ENCODE measurements at places on chromosomes 12 and 14.

- DNase-seq: peak; percentile 89
Observed at GRCh38 chr12:89225401-89225800, 126.9 kb downstream of the DUSP6 start.

DNA sequence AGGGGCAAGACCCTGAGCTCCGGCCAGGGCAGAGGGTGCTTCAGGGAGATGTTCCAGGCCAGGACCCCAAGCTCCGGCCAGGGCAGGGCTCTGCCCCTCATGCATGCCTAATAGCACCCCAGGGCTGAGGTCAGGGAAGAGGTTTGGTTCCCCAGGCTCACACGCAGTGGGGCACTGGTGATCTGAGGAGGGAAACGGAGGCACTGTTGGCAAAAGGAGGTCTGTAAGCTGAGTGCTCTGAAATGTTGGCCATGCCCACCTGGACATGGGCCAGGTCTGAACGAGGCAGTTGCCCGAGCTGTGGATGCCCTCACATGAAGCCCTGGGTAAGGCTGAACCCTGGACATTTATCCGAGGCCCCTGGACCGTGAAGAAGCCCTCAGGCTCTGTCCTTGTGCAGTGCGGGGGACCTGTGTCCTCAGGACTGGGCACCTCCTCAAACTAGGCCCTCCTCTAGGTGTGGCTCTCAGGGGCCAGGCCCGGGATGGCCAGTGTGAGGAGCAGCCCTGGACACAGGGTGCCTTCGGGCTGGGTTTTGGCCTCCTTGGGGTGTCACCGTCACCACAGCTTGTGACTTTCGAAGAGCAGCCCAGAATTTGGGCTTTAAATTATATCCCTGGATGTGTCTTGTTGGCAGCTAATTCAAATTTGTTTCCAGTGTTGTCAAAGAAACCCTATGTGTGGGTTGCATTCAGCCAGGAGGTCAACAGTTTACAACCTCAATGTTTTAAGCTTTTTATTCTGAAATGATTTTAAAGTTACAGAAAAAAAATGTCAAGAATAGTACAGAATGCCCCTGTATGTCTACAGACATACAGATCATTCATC is 66.8 kb downstream of the ADGRD1 start:
- no peak for DNase-seq

DNA sequence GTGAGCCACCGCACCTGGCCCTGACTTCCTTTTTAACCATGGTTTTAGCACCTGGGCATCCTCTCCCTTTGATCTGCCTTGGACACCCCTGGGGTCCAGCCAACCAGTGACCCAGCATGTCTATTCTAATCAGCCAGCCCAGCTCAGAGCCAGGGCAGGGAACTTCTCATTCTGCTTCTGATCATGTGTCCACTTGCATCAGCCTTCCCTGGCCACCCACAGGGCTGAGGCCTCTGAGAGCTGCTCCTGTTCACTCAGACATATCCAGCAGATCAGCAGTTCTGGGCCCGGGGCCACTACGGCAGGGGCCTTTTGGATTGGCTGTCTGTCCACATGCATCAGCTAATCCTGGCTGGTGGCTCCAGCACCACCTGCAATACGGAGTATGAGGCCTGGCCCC is 117.9 kb upstream of the MAP1LC3B2 start:
- DNase-seq: no peak

DNA sequence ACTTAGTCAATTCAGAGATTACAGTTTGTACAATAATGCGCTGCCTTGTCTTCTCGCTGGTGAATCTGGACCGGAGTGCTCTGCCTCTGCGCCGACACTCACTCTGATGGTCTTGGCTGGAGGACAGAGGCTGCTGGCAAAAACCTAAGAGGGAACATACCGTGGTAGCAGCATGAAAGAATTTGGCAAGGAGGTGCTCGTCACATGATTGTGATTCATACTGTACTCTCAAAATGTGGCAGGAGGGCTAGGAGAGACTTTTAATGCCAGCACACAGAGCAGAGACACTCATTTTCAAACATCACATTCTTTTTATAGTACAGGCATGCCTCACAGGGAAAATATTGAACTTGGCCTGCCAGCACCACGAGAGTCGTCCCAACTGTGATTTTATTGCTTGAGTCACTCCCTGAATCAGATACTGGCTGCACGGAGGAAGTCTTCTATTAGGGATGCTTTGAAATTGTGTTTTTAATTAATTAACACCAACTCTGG is 67.8 kb downstream of the HMGA2 start:
- no peak for DNase-seq

DNA sequence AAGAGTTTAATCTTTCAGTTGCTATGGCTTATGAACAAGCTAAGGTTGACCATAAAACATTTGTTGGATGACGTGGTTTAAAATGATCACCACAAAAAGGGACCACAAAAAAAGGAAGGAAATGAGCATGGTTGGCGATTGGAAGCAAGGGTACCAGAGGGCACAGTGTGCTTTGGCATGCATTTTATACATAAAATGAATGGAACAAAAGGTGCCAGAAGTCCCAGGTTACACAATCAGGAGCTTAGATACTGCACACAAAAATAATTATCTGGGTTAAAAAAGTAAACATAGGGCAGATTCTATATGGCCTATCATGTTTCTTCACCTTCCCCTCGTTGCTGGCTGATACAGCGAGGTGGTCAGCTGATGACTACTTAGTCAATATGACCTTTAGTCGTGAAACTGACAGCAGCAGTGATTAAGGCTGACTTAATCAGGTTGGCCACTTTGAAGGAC is 50.7 kb downstream of the ZC3H14 start:
- DNase-seq: peak; percentile 23

DNA sequence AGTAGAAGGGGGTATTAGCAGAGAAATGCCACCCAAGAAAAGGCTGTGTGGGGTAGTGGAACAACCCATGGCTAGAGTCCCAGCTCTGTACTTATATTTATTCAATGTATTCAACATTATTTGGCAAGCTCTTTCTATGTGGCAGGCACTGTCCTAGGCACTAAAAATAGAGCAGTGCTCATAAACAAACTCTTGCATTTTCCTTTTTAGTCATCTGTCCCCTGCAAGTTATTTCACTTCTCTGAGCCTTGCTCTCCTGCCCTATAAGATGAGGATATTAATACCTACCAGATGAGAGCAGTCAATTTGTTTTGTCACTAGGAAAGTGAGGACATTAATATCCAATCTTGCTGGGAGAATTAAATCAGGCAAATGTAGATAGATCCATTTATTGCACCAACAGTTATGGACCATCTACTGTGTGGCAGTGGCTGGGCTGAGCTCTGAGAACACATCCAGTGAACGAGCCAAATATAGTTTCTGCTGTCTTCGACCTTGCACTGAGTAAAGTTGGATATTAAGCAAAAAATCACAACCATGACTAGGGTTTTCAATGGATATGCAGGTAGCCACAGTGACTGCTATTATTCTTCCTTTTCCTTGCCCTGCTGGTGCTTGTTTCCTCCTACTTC is 314.3 kb upstream of the TBX3 start:
- no peak for DNase-seq

DNA sequence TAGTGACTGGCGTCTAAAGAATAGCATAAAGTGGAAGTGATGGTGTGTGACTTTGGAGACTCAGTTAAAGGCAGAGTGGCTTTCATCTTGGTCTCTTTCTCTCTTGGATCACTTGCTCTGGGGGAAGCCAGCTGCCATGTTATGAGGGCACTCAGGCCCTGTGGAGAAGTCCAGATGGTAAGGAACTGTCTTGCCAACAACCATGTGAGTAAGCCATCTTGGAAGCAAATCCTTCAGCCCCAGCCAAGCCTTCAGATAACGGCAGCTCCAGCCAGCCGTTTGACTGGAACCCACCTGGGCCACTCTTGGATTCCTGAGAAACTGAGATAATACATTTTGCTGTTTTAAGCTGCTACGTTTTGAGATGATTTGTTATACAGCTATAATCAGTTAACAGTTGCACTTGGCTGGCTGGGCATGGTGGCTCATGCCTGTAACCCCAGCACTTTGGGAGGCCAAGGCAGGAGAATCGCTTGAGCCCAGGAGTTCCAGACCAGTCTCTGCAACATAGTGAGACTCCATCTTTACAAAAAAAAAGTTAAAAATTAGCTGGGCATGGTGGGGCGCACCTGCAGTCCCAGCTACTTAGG is 7.7 kb upstream of the LRRC23 start:
- DNase-seq: no peak

- DNase-seq: no peak
Observed at GRCh38 chr14:94052662-94053061, 26.5 kb downstream of the OTUB2 start.

DNA sequence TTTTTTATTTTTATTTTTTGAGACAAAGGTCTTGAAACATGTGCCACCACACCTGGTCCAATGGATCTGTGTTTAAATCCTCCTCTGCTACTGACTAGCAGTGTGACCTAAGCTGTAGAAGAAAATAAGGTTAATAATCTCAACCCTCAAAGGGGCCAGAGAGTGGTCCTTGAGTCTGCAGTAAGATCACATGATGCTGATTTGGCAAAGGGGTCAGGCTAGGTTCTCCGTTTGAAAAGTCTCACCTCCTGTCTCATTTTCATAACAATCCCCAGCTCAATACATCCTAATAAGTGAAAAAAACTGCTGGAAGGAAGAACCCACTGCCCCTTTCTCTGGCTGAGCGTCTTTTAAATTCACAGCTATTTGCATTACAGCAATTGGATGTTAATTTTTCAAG is 8.0 kb upstream of the TEP1 start:
- no peak for DNase-seq

- DNase-seq: no peak
Observed at GRCh38 chr12:64800640-64801039, 23.8 kb upstream of the TBC1D30 start.

- DNase-seq: no peak
Observed at GRCh38 chr14:52269100-52269499, 1.6 kb downstream of the PTGDR start.

DNA sequence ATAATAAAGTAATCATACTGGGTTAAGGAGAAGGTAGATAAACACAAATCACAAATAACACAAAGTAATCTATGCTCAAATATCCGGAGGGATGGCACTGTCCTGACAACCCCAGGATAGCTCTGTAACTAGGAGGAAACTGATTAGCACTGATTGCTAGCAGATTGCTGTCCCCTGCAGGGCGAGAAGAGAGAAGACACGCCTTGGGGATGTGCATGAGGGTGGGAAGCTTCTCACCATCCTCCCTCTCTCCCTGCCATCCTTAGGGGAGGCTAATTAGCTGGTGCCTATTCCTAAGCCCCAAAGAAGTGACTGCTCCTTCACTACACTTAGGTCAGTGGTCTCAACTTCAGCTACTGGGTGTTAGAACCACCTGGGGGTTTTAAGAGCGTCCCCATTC is 27.0 kb upstream of the TMEM260 start:
- DNase-seq: no peak

- no peak for DNase-seq
Observed at GRCh38 chr12:34108967-34109366, 86.7 kb downstream of the ALG10 start.

GRCh38 chr12:100671396-100672074 is 98.1 kb downstream of the GAS2L3 start:
- no peak for DNase-seq

GRCh38 chr12:51465491-51465890 is 40.9 kb downstream of the SLC4A8 start:
- DNase-seq: no peak

DNA sequence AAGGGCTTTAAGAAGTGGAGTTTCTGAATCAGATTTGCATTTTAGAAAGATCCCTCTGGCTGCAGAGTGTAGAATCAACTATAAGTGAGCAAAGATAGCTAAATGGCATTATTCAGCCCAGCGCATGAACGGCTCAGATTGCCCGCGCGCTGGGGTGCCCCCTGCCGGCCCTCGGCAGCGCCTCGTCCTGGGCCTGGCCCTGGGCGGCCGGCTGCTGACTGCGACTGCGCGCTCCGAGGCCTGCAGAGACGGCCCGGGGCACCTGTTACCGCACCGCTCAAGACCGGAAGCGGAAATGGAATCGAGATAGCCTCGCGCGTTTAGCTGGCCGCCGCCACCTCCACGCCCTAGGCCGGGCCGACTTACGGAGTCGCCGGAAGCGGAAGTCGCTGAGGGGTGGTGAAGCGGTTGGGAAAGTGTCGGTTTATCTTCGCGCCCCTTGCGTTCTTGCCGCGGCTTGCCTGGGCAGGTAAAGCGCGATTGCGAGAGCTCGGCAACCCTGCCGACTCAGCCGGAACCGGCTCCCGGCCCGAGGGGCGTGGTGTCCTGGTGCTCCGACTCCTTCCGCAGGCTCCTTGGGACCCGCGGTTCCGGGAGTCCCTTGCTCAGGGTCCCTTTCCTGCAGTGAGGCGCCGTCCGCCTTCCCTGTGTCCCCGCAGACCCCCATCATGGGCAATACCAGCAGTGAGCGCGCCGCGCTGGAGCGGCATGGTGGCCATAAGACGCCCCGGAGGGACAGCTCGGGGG is at the start of gene PRKAB1:
Gene PRKAB1, plus strand, starts transcription at position 557 of the 747 bp plus-strand sequence. Its CDS starts 112 bp downstream, at position 669.
- peak; percentile 97 for DNase-seq

GRCh38 chr14:23727566-23728335 is 91.6 kb downstream of the DHRS2 start:
- DNase-seq: no peak

DNA sequence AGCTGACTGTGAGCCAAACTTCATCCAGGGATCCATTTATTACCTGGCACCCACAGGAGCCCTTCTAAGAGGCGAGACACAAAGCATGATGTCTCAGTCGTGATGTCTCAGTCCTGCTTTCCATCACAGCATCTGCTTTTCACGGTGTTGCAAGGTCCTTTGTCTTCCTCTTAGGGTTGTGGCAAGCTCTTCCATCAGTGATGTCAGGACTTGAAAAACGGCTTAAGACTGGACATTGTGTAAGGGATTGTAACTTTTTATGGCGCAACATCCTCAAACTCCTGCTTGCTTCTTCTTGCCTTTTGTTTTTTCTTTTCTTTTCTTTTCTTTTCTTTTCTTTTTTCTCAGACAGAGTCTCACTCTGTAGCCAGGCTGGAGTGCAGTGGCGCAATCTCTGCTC is 586.5 kb upstream of the TMEM132C start:
- no peak for DNase-seq

DNA sequence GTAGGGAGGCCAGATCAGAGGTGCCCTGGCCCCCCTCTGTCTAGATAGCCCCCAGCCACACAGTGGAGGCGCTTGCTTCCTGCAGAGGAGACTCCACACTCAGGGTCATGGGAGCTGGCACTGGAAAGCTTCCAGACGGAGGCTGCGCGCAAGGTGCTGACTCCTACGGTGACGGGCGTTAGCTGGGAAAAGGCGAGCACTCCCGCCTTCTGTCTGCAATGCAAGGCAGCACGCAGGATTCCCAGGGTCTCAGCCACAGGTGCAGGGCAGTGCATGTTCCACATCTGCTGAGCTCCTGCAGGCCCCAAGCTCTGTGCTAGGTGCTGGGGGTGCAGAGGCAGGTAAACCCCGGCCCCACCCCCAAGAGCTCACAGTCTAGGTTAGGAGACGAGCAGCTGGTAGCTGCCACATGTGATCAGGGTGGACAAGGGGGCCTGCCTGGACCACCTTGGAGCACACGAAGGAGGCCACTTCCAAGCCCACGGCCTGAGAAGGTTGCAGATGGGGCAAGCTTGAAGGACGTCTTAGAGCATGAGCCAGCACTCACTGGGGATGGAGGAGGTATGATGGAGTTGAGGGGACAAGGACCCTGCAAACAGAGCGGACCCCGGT is 310.9 kb upstream of the DIO3 start:
- DNase-seq: no peak

GRCh38 chr12:25592725-25593495 is 39.8 kb upstream of the LMNTD1 start:
- no peak for DNase-seq

GRCh38 chr14:76294876-76295275 is 81.1 kb upstream of the ESRRB start:
- no peak for DNase-seq

- no peak for DNase-seq
Observed at GRCh38 chr14:69701291-69701690, 65.7 kb upstream of the SRSF5 start.

GRCh38 chr14:74257078-74257940 is 18.1 kb downstream of the VSX2 start:
- DNase-seq: peak; percentile 61

GRCh38 chr14:36941783-36942521 is 230.5 kb downstream of the SLC25A21 start:
- DNase-seq: peak; percentile 79
